GF-D8 (cell line): ENCODE measurements at places on chromosomes 4 and X.

GRCh38 chrX:331151-331824 is 12.7 kb upstream of the GTPBP6 start:
- DNase-seq: no peak

- DNase-seq: no peak
These were observed 41.1 kb downstream of the AMMECR1 start for GRCh38 chrX:110276778-110277177.

DNA sequence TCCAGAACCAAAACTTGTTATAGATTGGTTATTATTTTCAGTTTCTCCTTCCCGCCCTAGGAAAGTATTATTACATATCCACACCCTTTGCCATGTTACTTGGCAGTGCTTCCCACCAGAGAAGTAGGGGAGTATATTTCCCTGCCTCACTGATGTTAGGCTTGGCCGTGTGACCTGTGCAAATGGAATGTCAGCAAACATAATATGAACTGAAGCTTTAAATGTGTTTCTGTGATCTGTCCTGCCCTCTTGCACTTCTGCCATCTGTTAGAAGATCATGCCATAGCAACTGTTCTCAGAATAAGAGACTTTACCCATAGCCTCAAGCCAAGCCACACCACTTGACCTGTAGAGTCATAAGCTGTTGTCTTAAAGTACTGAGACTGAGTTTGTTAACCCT is 36.7 kb upstream of the NEUROG2 start:
- DNase-seq: no peak

DNA sequence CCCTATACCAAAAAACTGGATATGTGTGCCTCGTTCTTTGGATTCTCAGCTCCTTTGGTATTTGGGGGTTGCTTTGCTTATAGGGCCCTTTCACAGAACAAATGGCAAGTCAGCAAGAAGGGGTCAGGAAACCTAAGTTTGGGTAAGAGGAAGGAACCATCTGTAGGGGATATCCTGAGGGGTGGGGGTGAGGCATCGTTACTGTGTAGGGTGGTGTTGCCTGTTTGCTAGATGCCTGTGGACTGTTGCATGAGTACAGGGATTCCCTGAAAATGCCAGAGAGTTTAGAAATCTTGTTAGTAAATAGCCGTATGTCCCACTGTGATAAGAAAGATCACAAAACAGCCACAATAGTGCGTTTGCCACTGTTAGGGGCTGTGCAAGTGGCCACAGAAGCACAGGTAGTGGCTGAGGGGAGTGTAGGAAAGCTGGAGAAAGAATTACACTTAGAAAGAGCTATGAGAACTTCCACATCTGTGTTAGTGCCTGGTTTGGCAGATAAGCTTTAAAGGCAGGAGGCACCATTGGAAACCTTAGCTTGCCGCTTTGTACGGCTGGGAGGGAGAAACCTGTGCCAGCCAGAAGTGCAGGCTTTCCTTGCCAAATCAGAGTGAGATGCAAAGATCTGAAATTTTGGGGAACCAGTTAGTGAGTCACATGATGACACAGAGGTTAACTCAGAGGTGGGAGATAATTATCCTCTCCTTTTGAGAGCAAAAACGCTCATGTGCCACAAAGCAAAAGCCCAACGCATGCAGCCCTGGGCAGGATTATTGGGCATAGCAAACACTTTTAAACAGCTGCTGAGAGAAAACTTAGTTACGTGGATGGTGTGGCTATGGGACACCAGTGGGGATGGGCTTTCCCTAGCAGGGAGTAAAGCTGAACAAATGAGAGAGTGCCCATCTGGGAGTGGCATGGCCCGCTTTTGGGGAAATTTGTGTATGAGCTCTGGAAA is 343.7 kb downstream of the ARAP2 start:
- no peak for DNase-seq

- no peak for DNase-seq
These were observed 215.1 kb upstream of the SFRP2 start for GRCh38 chr4:154004016-154004415.

- no peak for DNase-seq
These were observed 475.4 kb upstream of the HS3ST1 start for GRCh38 chr4:11904117-11904535.

- DNase-seq: no peak
These were observed 18.7 kb upstream of the WDR1 start for GRCh38 chr4:10135260-10135659.

DNA sequence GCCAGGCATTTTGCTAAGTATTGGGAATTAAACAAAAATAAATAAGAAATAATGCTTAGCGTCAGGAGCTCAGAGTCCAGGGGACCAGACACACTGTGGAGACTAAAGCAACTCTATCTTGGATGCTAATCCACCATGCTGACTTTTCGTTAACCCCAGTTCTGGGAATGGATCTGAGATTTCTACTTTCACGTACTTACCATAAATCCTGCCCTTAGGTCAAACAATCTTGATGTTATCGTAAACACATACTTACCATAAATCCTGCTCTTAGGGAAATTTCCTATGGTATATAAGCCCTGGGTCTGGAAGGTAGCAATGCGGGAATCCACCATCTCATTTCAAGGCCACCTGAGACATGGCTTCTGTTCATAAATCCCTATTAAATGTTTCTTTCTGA is 204.5 kb upstream of the IGFBP7 start:
- DNase-seq: no peak

- DNase-seq: no peak
These were observed 4.4 kb downstream of the CCDC110 start for GRCh38 chr4:185467101-185467500.

DNA sequence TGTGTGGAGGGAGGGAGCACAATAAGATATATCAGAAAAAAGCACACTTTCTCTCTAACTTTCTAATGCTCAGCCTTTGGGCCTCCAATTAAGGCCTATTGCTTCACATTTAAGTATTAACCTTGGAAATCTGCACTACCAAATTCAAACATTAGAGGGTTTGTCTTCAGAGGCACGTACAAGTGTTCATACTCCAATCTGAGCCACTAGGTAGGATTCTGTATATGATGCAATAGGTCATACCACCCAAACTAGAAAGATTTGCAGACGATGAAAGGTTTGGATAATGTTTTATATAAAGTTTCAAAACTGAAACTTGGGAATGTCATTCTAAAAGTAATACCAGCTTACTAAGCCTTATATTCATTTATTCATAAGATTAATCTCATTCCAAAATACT is 106.4 kb downstream of the MID1 start:
- no peak for DNase-seq

GRCh38 chr4:77433418-77433733 is 172.2 kb upstream of the CXCL13 start:
- peak; percentile 12 for DNase-seq

- DNase-seq: no peak
These were observed 54.1 kb downstream of the BMP3 start for GRCh38 chr4:81084634-81085033.
